Stimulated activated CD4-positive, alpha-beta T cell treated with anti-CD3 and anti-CD28 coated beads, Interleukin-1b, Interleukin-23, amount 100 ng/mL, for 1 hour (primary cell): ENCODE measurements at places on chromosomes 4 and X.

DNA sequence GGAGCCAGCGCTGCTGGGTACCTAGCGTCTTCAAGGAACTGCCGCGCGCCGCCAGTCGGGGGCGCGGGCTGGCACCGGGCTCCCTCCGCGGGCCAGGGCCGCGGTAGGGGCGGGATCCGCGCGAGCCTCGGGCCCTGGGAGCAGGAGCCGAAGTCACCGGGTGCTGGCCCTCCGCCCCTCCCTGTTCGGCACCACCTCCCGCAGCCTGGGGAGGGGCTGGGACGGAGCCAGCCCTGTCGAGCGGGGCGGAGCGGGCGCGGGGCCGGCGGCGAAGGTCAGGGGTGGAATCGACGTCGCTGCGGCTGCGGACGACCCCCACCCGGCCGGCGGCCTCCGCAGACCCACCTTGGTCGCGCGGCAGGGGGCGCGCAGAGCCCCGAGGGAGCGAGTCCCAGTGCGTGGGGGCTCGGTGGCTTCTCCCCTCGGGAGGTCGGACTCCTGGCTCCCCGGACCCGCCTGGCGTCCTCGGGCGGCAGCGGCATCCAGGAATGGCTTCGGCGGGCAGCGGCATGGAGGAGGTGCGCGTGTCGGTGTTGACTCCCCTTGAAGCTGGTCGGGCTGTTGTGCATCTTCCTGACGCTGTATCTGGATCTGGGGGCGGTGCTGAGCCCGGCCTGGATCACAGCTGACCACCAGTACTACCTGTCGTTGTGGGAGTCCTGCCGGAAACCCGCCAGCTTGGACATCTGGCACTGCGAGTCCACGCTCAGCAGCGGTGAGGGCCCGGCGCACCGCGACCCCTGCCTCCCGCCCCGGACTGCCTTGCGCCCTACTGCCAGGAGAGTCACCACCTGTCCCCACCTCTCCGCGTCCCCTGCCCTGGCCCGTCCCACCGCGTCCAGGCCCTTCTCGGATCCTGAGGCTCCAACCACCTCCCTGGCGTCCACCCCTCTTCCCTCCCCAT, 50.5 kb upstream of the FAM47C start:
- no peak for DNase-seq

DNA sequence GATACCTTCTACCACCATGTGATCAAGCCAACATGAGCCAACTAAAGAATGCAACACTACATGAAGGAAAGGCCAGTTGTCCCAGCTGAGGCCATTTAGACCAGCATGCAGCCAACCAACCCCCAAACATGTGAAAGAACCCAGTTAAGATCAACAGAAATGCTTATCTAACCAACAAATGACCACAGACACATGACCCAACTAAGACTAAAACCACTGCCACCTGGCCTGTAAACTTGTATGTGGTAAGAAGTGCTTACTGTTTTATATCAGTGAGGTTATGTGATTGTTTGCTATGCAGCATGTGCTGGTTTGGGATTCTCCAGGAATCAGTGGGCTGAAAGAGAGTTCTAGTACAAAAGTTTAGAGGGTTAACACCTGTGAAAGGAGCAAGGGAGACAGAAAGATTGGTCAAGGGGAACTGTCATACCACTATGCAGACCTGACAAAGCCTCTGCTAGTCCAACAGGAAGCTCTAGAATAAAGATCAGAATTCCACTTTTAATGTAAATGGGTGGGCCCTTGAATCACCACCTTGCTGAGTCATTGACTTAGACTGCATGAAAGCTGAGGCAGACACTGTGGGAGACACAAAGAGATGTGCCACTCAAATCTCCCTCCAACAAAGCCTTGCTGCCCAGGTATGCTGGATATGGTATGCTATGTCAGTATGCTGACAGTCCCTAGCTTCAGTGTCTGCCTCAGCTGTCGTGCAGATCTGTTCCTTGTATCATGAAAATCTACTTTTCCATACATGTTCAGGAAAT, 6.1 kb upstream of the SH3D19 start:
- no peak for DNase-seq

- no peak for DNase-seq
Measured at GRCh38 chrX:85996555-85996954, 50.8 kb downstream of the CHM start.

DNA sequence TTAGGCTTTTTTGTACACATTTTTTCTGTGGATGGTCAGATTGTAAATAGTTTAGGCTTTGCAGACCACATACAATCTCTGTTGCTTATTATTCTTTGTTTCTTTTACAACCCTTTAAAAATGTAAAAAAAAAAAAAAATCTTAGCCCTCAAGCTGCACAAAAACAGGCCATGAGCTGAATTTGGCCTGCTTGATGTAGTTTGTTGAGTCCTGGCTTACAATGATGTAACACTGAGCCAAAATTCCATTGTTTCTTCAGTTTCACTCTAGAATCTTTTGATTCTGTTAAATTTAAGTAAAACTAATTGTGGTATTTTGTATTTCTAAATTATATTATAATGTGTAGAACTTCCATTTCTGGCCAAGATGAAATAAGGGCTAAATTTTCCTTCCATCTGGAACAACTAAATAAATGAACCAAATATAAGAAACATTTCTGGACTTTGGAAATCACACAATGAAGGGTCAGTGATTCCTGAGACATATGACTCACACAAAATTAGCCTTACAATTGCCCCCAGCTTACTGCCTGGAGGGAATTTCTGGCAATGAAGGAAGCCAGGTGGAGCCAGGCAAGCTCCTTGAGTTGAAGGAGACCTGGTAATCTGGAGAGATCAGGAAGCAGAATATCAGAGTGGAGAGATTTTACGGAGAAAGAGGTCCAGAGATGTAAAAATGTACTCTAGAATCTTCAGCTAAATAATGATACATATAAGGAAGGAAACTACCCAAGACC, 29.8 kb downstream of the IQCM start:
- DNase-seq, result no peak

GRCh38 chr4:142242156-142242555, 603.9 kb downstream of the INPP4B start:
- DNase-seq, result no peak

GRCh38 chr4:7343081-7343655, 91.6 kb downstream of the PSAPL1 start:
- DNase-seq, result no peak

- no peak for DNase-seq
Measured at GRCh38 chrX:146448791-146449190, 360.8 kb upstream of the CXorf51B start.

DNA sequence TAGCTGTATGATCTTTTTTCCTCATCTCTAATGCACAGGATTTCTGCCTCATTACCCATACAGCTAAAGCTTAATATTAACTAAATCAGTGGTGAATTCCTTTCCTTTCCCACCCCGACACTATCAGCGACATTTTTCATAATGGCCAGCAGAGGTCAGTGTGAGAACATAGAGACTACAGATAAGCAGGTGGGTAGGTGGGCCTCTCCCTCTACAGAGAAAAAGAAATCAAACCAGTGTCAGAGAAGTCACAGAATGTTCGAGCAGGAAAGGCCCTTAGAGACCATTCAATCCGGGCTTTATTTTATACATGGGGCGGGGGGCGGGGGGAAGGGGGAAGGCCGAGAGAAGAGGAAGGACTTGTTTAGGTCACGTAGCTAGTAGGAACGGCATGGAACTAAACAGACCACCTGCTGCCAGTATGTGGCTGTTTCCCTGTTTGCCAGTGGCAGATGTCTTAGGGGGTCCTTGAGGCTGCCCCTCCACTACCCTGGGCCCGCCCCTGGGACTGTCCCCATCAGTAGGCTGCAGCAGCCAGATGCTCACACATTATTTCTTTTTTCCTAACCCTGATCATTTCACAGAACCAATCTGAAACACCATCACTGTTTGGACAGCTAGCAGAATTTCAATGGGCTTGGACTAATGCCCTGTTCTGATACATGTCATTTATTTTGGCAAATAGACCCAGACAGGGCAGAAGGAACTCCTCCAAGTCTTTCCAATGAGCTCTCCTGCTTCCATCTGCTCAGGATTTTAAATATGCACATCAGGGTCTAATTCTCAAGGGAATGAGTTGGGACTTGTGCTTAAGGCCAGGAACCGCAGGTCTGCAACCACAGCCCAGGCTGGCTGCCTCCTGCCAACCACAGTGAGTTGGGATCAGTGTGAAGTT, 133.4 kb downstream of the ATG4A start:
- no peak for DNase-seq

DNA sequence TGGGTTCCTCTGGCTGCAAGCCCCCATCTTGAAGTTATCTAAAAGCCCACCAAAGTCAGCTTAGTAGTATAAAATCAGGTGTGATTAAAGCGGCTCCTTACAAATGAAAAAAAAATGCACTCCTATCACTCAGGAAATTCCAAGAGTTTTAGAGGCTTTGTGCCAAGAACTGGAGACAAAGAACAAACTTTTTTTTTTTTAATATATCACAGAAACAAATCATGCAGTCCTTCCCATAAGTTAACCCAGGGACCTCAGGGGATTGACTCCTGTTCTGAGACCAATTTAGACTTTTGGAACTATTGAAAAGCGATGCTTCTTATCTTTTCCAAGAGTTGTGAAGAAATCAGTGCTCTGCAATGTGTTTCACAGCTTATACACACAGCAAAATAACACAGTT, 53.6 kb downstream of the HHIP start:
- no peak for DNase-seq

GRCh38 chrX:97266406-97267121, 382.9 kb downstream of the RPA4 start:
- no peak for DNase-seq

DNA sequence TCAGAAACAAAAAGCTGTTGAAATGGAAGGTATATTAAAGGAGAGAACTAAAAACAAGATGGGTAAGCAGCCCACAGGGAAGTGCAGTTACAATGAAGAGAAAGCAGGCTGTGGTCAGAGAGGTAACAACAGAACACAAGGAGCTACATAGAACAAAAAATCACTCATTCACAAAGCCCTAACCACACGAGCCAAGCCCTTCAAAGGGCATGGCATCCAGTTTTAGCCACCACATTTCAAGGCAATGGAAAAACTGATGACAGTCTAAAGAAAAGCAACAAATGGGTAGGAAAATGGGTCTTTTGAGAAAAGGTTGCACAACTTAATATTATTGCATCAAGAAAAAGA, 37.5 kb downstream of the KDR start:
- DNase-seq, result no peak

GRCh38 chrX:79159800-79160199, 15.3 kb downstream of the GPR174 start:
- DNase-seq, result no peak

DNA sequence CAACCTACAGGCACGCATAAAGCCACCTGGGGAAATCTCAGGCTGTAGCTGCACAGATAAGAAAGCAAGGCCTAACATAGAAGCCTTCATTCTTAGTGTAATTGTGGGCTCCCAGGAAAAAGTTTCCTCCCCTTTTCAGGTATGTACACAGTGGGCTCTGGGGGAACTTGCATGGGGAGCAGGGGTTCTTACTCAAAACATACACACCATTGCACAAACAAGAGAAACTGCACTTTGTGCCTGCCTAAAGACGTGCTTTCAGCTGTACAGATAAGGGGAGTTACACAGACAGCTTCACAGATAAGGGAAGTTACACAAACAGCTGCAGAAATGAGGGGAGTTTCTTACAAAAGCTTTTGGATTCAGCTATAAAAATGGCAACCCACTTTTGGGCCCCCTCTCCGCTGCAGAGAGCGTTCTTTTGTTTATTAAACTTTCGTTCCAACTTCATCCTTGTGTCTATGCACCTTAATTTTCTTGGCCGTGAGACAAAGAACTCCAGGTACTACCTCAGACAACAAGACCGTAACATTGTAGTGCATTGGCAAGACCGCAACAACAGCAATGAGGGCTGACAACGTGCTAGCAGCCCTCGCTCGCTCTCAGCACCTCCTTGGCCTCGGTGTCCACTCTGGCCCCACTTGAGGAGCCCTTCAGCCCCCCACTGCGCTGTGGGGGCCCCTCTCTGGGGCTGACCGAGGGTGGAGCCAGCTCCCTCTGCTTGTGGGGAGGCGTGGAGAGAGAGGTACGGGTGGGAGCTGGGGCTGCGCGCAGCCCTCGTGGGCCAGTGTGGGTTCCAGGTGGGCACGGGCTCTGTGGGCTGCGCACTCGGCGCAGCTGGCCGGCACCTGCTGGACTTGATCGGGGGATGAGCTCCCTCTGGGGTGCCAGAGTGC, 317.5 kb downstream of the RAPGEF2 start:
- no peak for DNase-seq

- DNase-seq, result no peak
Measured at GRCh38 chr4:124030147-124030546, 633.6 kb downstream of the SPRY1 start.

DNA sequence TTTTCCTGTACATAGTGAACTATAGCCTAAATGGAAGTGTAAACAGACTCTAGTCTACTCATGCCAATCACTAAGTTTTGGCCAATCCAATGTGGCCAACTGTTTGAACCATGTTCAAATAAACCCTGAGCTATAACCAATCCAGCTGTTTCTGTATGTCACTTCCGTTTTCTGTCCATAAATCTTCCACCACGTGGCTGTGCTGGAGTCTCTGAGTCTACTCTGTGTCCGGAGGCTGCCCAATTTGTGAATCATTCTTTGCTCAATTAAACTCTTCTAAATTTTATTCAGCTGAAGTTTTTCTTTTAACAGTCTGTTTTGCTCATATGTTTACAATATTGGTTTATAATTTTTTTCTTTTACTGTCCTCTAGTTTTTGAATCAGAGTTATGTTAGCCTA, 112.3 kb upstream of the BANK1 start:
- no peak for DNase-seq

- DNase-seq, result no peak
Measured at GRCh38 chr4:680928-681645, 6.7 kb downstream of the MYL5 start.

GRCh38 chr4:99635601-99636000, 22.0 kb downstream of the C4orf54 start:
- DNase-seq, result no peak

DNA sequence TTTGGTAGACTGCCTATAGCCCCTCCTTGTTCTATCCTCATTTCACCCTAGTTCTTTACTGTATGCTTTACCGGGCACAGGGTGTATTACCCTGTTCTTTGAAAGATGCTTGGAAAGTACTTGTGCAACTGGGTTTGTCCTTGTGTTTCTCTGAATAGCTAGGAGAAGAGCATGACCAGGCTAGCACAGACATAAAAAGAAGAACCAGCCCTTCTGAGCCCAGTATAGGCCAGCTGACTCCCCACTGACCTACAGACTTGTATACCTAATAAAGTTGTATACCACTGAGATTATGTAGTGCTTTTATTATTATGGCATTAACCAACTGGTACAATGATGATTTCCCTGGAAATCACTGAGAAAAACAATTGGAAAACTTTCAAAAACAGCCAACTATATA, 15.0 kb downstream of the CFI start:
- no peak for DNase-seq
